ENCODE measurements at places on chromosomes 13 and 19. TPM values are rescaled to one million over a fixed set of nuclear protein-coding genes. Genes with fewer than 3 reads are reported as not detected.
A peak's percentile ranks its signal among the peaks of the same experiment; 100 is the strongest.

- no peak for DNase-seq
Measured at GRCh38 chr13:109968876-109969577, 182.6 kb upstream of the IRS2 start.

GRCh38 chr13:45206340-45206739 lies 5.5 kb upstream of the KCTD4 start:
- no peak for DNase-seq

- no peak for DNase-seq
Measured at GRCh38 chr13:22219709-22220108, 548.8 kb downstream of the FGF9 start.

GRCh38 chr19:33266974-33267484 lies 35.3 kb downstream of the CEBPA start:
- no peak for DNase-seq

DNA sequence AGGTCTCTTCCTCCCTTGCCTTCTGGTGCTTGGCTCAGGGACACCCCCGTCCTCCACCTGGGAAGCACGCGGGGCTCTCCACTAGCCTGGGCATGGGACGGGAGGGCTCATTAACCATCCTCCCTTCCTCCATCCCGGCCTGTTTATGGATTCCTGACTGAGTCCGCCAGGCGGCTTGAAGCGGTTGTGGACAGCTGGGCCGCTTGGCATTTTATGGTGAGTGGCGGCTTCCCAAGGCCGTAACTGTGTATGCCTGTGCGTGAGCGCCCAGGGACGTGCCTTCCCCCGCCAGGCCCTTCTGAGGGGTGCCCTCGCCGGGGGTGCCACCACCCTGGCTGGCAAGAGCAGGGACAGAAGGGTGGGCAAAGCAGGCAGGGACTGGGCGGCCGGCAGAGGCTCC lies 202.8 kb downstream of the URI1 start:
- DNase-seq, result no peak

DNA sequence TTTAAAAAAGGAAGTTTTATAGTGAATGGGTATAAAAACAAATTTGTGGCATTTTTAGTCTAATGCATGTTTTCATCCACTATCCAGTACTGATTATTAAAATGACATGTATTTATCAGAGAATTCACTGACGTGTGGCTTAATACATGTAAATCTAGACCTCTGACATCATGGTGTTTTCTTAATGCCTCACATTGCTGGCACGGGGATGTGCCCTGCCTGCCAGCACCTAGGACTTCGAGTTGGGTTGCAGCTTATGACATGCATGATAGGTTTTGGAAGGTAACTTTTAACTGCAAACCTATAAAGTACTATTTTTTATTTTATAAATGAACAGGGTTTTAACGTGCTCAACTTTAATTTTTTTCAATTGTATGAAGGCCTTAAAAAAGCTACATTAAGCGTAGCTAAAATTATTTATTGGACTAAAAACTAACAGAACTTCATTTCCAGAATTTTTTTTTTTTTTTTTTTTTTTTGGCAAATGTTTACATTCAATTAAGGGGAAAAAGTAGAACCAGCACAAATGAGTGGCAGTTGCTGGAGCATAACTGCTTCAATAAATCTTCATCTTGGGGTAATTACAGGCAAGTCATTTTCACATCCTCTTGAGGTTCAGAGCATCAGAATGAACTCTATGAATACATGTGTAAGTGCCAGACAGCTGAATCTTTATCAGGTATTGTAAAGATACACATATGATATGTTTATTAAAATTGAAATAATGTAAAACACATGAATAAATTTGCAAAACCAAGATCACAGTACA lies 16.3 kb downstream of the METTL21C start:
- no peak for DNase-seq

- no peak for DNase-seq
Measured at GRCh38 chr13:28356561-28357021, 138.3 kb downstream of the FLT1 start.

- peak; percentile 89 for DNase-seq
Measured at GRCh38 chr19:35211545-35212230, 16.9 kb downstream of the FAM187B start.

DNA sequence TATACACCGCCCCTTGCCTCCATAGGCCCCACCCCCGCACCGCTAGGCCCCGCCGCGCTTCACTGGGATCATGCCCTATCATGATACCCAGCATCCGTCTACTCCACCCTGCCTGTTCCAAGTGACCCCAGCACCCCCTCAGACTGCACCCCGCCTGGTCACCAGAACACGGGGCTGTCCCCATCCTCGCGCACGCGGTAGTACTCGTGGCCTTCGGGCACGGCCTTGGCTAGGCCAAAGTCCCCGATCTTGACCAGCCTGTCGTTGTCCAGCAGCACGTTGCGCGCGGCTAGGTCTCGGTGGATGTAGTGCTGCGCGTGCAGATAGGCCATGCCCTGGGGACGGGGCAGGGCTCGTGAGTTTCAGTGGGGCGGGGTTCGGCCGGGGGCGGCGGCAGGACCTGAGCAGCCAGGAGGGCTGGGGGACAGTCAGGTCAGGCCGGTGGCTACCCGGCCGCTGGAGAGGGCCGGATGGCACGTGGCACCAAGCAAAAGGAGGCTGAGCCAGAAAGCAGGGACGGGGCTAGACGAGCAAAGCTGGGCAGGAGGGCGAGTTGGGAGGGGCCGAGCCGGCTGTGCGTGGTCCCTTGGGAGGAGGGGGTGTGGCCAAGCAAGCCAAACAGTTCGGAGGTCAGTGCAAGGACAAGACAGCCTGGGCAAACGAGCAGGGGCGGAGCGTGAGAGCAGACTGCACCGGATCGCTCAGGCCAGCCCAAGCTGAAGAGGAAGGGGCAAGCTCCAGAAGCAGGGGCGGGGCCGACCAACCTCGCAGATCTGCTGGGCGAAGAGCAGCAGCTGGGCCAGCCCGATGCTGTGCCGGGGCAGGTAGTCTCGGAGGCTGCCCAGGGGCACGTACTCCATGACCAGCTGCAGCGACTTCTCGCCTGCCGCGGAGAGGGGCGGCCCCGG lies 13.6 kb upstream of the ICAM3 start:
- DNase-seq, result no peak

DNA sequence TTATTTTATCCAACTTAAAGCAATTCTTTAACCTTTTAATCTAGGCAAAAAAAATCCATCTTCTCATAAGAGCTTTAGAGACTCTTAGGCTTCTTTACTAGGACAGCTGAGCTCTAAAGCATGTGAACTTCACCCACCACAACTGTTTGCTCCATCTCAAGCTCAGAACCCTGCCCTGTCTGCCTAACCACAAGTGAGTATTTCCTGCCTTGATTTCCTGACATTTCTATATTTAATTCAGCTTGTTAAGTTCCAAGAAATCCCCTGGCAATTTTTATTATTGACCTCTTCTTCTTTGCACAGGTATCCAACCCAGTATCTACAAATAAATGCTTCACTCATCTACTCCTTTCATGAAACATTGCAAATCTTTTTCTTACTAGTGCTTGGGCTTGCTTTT lies 21.1 kb upstream of the CEACAM21 start:
- DNase-seq, result peak; percentile 66

DNA sequence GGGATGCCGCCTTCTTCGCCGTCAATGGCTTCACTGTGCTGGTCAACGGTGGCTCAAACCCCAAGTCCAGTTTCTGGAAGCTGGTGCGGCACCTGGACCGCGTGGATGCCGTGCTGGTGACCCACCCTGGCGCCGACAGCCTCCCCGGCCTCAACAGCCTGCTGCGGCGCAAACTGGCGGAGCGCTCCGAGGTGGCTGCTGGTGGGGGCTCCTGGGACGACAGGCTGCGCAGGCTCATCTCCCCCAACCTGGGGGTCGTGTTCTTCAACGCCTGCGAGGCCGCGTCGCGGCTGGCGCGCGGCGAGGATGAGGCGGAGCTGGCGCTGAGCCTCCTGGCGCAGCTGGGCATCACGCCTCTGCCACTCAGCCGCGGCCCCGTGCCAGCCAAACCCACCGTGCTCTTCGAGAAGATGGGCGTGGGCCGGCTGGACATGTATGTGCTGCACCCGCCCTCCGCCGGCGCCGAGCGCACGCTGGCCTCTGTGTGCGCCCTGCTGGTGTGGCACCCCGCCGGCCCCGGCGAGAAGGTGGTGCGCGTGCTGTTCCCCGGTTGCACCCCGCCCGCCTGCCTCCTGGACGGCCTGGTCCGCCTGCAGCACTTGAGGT lies 7.0 kb downstream of the MAP1S start:
- no peak for DNase-seq

- no peak for DNase-seq
Measured at GRCh38 chr13:76383676-76384461, 502.3 kb downstream of the KCTD12 start.

DNA sequence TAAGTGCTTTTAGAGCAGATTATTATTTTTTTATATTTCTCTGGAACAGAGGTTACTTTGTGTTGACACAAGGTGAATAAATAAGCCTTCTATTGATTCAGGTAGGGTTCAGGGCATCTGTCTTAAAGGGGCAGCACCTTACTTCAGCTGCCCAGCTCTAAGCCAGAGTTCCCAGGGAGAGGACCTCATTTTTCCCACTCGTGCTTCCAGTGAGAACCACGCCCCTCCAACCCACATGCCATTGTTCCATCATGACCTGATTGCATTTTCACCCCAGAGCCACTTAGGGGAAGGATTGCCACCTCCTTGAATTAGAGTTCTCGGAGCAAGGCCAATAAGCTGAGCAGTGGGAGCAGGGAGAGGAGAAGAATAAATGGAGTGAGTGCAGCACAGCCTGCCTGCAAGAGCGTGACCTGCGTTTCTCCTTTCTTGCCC lies 104.3 kb upstream of the FRY start:
- no peak for DNase-seq

DNA sequence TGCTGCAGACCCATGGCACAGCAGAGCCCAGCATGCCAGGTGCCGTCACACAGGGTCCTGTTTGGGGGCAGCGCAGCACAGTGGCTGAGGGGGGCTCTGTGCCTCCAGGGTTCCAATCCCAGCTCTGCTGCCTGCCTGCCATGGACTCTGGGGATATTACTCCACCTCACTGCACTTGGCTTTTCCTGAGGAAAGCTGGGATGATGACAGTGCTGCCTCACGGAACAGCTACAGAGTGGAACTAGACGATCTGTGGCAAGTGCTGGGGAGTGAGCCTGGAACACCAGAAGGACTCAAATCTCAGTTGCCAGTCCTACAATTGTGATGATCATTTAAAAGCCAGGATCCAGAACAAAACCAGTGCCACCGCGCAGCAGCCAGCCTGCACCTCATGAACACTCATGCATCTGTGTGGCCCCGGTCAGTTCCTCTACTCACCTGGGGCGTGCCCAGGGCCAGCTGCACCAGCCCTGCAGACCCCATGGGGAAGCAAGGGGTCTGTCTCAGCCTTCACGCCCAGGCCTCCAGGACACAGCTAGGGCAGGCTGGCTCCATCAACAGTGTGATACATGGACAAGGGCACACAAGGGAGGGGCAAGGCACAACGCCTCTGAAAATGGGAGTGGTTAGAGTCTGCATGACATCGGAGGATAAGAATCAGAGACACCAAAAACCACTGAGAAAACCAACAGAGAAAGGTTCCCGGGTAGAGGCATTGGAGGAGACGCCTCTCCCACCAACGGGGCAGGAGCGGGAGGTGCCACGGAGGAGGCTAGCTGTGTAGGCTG lies 55.2 kb downstream of the ATP7B start:
- DNase-seq, result no peak

- DNase-seq, result peak; percentile 61
Measured at GRCh38 chr19:1650650-1651567, 1.5 kb downstream of the TCF3 start.

- no peak for DNase-seq
Measured at GRCh38 chr13:74647991-74648390, 513.8 kb upstream of the KLF12 start.

- DNase-seq, result no peak
Measured at GRCh38 chr13:23817830-23818229, 71.4 kb downstream of the MIPEP start.

- no peak for DNase-seq
Measured at GRCh38 chr19:49605605-49606004, 14.6 kb downstream of the PRR12 start.

- DNase-seq, result peak; percentile 70
Measured at GRCh38 chr19:3210347-3211017, 14.0 kb upstream of the CELF5 start.

DNA sequence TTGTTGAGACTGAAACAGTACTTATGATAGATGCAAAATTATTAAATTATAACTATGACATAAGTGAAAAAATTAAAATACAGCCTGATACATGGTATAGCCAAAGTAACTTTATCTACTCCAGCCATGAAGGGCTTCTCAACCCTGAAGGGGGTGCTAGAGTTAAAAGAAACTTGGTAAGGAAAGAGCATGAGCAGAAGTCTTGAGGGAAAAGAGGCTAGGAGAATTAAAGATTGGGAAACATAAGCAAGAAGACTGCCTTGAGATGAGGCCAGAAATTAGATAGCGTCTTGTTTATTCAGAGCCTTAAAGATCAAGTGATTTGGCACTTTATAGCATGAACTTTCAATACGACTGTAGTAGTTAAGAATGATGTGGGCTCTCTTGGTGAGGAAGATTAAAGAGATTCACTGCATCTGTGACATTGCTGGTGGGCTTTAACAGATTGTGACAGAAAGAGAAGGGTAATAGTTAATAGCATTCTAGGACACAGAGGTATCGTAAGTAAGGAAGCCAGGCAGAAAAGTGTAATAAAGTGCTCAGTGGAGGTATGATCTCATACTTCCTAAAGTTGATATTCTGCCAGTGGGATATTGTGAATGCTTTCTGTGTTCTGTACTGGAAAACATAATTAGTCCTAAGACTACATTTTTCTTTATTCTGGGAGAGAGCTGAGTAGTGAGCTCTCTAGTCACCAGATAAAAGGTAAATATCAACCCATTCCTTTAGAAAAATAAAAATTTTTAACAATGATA lies 385.4 kb upstream of the PRR20A start:
- no peak for DNase-seq

GRCh38 chr19:42441049-42441445 lies 1.7 kb downstream of the CXCL17 start:
- DNase-seq, result no peak

- no peak for DNase-seq
Measured at GRCh38 chr13:75881109-75881775, 245.1 kb downstream of the LMO7 start.

GRCh38 chr13:45316338-45316737 lies 24.6 kb downstream of the TPT1 start:
- no peak for DNase-seq

The DCLK1 gene
- total RNA-seq, result not detected

The KMT2B gene
- total RNA-seq, result 67.2 TPM

The LHB gene
- not detected for total RNA-seq

The PGLYRP1 gene
- not detected for total RNA-seq

The ZNF546 gene
- 6.1 TPM for total RNA-seq

The ATXN8OS gene
- total RNA-seq, result not detected

The FXYD5 gene
- 524 TPM for total RNA-seq

The VASP gene
- total RNA-seq, result 157 TPM

The KLF5 gene
- 4.8 TPM for total RNA-seq

The URAD gene
- not detected for total RNA-seq

The GAS6 gene
- 0.82 TPM for total RNA-seq

The PEG3 gene
- total RNA-seq, result not detected

All from activated CD4-positive, alpha-beta T cell treated with anti-CD3 and anti-CD28 coated beads, Interleukin-2, amount 10 ng/mL, durations not matched to agents 7 days and 5 days (primary cell).